ENCODE measurements at places on chromosomes 3 and 15.
A peak's percentile ranks its signal among the peaks of the same experiment; 100 is the strongest.

GRCh38 chr3:17151598-17152373, 267.0 kb downstream of the PLCL2 start:
- peak; percentile 97 for DNase-seq

DNA sequence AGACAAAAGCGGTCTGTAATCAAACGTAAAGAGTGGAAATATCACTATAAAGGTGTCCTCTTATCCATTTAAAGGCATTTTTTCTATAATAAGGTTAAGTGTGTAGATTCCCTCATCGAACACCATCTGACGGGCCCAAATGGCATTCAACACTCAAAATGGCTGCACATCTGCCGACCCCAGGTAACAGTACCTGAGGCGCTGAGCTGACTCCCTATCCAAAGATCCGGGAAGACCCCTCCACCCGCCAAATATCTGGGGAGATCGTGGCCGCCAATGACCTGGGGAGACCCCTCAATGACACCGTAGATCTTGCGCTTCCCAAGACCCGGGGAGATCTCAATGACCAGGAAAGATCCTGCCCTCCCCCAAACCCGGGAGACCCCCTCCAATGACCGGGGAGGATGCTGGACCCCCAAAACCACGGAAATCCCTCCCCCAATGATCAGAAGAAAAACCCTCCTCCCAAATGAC, 476 bp downstream of the IP6K2 start:
- peak; percentile 32 for DNase-seq

DNA sequence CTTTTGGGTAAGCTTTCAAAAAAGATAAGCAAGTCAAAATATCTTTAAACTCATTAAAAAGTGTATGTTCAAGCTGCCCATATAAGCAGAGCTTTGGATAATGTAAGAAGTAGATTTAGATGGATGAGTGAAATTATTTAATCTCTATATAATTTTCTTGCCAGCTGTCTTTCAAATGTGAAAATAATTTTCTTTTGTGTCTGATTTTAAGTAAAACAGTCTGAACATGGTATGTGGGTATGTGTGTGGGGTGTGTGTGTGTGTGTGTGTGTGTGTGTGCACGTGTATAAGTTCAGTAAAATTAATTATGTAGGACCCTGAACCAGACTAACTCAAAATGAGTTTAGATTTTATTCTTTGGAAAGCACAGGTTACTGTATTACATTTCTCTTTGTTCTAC, 155.2 kb upstream of the CGNL1 start:
- DNase-seq = no peak

GRCh38 chr3:132695422-132695821, 26.8 kb downstream of the NPHP3 start:
- no peak for DNase-seq

Measured in activated CD4-positive, alpha-beta T cell treated with anti-CD3 and anti-CD28 coated beads, Interleukin-2, Interleukin-4, amounts not matched to agents 100 ng/mL and 50 ng/mL, durations not matched to agents 16 hours and 8 hours (primary cell).